Kidney (tissue), 22 donors: ENCODE measurements at places on chromosomes 13 and 19.

DNA sequence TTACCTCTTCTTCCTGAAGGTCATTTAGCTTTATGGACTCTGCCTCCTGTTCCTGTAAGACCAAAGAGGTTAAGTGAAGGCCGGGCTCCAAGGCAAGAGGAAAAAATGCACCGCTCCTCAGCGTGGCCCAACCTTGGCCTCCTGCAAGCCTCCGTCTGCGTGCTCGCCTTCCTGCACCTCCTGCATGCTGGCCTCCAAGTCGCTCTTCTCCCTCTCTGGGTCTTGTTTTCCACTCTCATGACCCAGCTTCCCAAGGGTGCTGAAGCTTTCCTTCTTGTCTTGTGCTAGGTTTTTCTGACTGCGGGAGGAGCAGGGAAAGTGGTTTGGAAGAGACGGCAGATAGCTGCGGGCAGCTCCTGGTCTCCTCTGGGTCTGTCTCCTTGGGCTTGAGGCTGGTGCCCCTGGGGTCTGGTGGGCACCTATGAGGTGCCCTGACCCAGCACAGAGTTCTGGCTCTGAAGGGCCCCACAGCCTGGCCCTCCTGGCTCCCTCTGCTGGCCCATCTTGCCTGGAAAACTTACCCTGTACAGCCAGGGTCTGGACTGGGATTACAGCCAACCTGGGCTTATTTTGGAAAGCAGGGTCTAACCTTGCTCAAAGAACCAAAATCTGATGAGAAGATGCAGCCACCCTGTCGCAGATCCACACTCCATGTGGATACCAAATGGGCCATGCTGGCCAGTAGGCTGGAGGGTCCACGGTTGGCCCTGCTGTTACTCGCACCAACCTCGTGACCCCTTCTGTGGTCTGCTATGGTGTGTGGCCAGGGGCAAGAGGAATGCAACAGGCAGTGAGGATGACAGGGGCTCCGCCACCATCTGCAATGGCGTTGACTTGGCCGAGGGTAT, 5.2 kb downstream of the C13orf46 start:
- DNase-seq, result no peak

DNA sequence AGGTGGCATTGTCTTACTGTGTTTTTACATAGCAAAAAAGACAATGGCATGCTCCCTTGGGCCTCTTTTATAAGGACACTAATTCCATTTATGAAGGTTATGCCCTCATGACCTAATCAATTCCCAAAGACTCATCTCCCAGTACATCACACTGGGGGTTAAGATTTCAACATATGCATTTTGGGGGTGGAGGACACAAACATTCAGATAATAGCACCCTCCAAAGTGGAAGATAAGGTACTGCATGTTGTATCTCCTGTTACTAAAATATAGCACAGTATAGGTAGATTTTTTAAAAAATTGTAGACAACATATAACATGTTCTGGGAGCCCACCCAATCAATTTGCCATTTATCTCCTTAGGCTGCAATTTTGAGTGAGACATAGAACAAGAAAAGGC, 221.2 kb downstream of the LIG4 start:
- DNase-seq, result no peak

DNA sequence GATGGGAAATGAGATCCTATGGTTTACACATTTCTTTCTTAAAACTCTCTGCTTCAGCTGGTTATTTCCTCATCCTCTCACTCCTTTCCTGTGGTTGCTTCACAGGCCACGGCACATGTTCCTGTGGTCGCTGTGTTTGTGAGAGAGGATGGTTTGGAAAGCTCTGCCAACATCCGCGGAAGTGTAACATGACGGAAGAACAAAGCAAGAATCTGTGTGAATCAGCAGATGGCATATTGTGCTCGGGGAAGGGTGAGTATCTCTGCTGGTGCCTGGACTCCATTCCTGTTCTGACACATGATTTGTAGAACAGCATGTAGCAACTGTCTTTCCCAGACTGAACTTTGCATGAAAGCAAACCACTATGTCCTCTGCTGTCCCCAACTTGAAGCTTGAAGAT, 254.2 kb downstream of the ITGBL1 start:
- no peak for DNase-seq

GRCh38 chr19:30449078-30449590, 77.0 kb downstream of the ZNF536 start:
- no peak for DNase-seq

DNA sequence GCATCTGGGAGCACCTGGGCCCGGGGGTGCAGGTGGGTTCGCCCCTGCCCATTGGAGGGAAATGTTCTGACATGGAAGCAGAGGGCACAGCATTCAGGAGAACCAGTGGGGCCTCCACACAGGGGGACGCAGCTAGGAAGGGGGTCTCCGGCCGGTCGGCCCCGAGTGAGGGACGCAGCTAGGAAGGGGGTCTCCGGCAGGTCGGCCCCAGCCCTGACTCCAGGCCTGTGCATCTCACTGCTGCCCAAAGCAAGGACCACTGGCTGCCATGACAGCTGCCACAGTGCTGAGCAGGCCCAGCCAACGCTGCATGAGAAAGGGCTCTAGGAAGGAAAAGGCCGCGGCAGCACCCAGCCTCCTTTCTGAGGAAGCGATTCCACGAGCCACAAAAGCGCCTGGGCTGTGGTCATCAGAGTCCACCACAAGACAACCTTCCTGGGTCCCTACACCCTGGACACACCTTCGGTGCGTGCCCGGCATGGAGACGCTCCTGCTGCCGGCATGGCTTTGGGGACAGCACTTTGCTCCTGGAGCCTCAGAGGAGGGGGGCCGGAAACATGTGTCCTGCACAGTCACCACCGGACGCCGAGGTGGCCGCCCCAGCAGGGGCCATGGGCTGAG, 9.7 kb downstream of the RASA3 start:
- no peak for DNase-seq

GRCh38 chr19:34332027-34332760, 32.8 kb upstream of the GPI start:
- DNase-seq, result no peak

- no peak for DNase-seq
Observed at GRCh38 chr13:27852491-27852890, 60.2 kb downstream of the GSX1 start.

DNA sequence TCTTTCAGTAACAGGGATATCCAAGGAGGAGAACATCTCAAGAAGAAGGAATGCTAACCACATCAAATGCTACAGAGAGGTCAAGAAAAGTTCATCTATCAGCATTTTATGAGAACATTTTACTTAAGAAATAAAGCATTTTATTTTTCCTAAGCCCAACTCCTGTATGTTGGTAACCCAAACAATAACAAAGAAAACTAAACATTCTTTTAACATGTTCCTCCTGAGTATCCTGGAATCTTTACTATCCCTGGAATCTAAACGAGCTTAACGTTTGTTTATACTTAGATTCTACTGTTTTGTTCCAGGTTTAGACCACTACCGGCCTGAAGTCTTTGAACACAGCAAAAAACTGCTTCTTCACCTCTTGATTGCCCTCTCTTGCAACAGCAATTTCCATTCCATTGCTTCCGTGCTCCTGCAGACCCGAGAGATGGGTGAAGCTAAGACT, 89.7 kb downstream of the ZAR1L start:
- no peak for DNase-seq

DNA sequence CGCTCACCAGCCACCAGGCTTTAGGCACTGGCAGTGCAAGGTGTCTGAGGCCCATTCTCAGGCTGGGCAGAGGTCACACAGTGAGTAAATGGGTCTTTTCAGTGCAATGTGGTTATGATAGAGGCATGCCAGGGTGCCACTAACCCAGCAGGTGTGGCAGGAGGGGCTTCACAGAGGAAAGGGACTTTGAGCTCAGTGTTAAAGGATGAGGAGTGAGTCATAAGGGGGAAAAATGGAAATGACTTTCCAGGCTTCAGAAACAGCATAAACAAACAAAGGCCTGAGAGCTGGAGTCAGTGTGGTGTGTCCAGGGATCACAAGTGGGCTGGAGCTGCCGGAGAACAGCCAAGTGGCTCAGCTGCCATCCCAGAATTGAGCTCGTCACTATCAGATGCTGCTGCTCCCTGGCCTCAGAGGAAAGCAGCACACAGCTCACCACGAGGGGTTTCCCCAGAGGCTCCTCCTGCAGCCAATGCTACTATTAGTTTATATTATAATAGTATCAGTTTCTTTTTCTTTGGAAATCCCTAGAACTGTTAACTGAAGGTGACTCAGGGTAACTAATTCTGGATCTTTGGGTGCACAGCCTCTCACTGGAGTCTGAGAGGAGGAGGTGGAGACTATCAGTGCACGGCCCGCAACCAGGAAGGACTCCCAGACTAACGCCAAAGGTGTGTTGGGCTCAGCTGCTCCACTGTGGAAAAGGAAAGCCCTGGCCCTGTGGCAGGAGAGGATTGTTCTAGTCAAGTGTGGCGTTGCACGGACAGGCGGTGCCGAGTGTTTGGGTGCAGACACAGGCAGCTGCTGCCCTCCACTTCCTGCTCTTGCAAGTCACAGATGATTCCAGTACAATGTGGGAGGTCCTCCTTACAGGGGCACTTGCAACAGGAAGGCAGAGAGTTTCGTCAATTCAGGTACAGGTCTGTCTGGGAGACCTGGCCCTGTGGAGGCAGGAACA, 39.5 kb downstream of the DHRS12 start:
- no peak for DNase-seq

GRCh38 chr19:18939922-18940768, 872 bp downstream of the HOMER3 start:
- peak; percentile 80 for DNase-seq

DNA sequence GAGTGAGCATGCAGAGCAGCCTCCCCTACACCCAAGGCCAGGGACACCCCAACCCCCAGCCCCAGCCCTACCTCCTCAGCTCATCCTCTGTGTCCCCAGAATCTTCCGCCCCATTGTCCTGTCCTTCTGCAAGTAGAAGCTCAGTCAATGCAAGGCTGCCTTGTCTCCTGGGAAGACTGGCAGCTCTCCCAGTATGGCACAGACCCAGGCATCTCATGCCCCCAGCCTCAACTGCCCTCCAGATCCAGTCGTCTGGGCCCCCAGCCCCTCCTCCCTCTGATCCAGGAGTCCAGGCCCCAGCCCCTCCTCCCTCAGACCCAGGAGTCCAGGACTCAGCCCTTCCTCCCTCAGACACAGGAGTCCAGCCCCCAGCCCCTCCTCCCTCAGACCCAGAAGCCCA, 13.0 kb downstream of the ZNF575 start:
- no peak for DNase-seq

DNA sequence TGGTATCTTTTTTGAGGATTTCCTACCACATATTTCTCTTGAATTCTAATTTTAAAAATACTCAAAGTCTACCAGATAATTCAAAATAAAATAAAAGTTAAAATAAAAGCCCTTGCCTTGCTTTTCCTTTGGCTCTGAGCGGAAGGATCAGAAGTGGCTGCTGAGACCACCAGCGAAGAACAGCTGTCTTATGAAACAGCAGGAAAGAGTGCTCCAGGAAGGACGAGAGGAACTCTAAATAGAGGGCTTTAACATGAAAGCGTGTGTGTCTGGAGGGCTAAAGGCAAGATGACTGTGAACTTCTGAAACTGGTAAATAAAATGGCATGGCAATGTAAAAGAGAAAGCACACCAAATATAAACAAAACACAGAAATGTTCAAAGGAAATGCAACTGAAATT, 521.5 kb upstream of the SPRY2 start:
- no peak for DNase-seq

DNA sequence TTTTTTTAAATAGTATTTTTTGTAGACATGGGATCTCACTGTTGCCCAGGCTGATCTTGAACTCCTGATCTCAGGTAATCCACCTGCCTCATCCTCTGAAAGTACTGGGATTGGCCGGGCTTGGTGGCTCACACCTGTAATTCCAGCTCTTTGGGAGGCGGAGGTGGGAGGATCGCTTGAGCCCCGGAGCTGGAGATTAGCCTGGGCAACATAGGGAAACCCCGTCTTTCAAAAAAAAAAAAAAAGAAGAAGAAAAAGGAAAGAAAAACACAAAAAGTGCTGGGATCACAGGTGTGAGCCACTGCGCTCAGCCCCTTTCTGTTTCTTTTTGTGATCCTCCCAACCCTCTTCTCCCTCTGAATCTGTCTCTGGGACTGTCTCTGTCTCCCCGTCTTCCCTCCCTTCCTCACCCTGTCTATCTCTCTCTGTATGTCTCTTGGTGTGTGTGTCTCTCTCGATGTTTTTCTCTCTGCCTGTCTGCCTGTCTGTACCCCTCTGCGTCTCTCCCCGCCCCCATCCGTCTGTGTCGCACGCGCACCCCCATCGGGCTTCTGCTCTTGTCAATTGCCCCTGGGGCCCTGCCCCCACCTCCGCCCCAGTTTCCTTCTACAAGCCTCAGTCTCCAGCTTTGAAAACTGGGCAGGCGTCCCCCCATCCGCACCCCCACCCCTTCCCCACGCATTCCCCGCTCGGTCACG, 540 bp upstream of the ZFP36 start:
- no peak for DNase-seq

DNA sequence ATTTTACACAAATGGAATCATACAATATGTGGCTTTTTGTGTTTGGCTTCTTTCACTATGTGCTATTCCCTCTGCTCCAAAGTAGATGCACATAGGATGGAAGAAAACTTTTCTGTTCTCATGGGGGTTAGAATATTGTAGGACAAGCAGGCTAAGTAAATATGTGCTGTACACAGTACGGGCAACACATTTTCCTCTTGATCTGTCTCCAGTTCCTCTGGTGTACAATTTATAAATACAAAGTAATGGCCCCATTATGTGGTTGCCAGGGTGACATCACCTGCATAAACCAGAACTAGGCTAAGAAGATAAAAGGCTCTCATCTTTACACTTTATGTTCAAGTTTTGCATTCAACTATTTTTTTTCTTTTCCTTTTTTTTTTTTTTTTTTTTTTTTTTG, 41.0 kb upstream of the SOX21 start:
- no peak for DNase-seq

DNA sequence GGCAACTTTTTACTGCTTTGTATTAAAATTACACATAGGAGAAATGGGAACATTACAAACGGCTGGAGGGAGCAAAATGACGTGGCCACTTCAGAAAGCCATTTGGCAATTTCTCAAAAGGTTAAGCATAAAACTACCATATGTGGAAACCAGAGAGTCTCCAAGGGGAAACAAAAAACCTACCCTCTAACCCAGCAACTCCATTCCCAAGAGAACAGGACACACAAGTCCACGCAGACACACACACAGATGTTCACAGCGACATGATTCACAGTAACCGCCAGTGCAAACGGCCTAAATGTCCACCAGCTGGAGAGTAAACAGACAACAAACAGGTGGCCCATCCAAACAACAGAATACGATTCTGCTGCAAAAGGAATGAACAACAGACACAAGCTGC, 37.2 kb downstream of the STK24 start:
- no peak for DNase-seq

- DNase-seq, result no peak
Observed at GRCh38 chr13:98200211-98200878, 23.3 kb upstream of the RNF113B start.
